ENCODE measurements at places on chromosomes 12 and 14. TPM values are rescaled to one million over a fixed set of nuclear protein-coding genes. Genes with fewer than 3 reads are reported as not detected.
A peak's percentile ranks its signal among the peaks of the same experiment; 100 is the strongest.

The DNAH10 gene
- total RNA-seq, result not detected

The PRICKLE1 gene
- total RNA-seq, result 5.1 TPM

The SVOP gene
- total RNA-seq, result not detected

The KRT78 gene
- 0.22 TPM for total RNA-seq

The SLC39A5 gene
- not detected for total RNA-seq

DNA sequence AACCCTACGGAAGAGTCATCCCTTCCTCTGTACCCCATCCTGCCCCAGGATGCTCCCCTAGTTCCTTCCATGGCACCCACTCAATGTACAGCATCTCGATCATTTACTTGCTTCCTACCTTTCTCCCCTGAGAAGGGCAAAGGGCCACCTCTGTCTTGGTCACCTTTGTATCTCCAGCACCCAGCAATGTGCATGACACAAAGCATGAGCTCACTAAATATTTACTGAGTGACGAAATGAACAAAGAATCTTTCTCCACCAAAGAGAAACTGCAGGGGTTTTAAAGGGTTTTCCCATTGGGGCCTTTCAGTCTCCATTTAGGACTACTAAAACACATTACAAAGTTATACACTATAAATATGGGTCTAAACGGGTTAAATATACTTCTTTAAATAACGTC lies 30.6 kb downstream of the ATG14 start:
- no peak for DNase-seq

DNA sequence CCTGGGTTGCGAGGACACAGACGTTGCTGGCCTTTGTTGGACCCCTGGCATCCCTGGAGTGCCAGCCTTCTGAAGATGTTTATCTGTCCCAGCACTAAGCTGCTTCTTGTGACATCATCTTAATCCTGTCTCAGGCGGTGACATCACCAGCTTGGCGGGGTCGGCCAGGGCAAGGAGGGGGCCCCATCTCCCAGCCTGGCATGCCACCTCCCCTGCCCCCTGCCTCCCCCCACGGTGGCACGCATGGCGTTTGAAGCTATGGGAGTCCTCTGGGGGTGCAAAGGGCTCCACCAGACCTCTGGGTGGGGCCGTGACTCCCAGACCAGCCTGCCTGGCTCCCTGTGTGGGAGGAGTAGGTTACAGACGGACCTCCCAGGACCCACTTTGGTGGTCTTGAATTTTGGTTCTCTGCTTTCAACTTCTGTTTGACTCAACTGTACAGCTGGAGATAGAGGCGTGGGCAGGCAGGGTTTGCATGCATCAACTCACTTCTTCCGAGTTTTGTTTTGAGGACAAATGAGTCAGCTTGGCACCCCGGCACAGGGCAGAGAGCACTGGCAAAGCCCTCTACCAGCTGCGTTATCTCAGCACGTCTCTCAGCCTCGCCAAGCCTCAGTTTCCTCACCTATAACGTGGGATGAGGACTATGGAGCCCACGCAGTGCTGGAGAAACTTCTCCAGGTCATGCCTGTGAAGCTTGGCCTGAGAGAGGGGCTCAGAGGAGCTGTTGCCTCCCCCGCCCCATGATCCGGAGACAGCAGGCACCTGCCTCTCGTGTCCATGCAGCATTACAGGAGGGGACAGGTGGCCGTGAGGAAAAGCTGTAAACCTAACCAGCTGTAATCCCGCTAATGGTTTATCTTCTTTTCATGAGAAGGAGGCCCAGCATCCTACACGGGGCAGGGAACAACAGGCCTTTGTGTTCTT lies 38.8 kb upstream of the EML1 start:
- peak; percentile 57 for DNase-seq

- DNase-seq, result no peak
Measured at GRCh38 chr14:64217308-64217707, 76.9 kb downstream of the ESR2 start.

DNA sequence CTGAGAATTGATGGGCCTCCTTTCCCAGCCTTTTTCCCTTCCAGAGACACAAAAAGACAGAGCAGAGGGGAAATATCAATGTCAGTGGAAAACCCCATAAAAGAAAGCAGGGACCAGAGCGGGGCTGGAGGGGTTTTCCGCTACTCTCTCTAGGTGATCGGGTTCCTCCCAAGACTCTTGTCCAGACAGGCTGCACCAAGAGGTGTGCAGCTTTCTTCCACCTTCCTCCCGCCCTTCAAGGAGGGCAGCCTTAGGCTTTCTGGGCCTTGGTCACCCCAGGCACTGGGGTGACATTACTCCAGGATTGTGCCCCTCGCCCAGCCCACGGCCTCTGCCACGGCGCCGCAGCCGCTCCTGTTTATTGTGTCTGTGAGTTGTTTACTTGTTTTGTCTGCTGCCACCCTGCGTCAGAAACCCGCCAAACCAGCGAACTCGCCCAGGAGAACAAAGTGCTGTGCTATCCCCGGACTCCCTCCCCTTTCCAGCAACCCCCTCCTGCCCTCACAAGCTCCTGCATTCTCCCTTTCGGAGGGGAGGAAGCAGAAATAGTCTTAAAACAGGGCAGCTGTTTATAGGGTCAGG lies 6.7 kb upstream of the HOXC6 start:
- no peak for DNase-seq

DNA sequence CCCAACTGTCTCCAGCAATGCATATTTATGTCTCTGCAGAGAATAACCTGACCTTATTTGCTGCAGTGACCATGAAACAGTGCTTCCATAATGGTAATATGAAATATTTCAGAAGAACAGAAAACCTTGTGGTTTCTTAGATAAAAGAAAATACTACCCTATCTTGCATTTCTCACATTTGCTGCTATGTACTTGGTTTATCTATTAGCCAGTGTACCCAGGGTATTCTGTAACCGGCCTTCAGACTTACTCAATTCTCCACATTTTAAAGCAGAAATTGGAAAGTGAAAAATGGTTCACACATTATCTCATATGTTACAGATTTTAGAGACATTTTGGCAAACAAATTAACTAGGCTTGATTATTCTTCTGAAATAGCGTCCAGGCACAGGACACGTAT lies 57.9 kb upstream of the CCDC91 start:
- DNase-seq, result no peak

- no peak for DNase-seq
Measured at GRCh38 chr12:26422839-26423398, 227.5 kb downstream of the SSPN start.

- peak; percentile 28 for DNase-seq
Measured at GRCh38 chr12:106918746-106919145, 37.0 kb upstream of the TMEM263 start.

- DNase-seq, result peak; percentile 41
Measured at GRCh38 chr14:33408291-33408690, 469.6 kb downstream of the NPAS3 start.

- DNase-seq, result no peak
Measured at GRCh38 chr12:1162081-1162760, 171.2 kb downstream of the ERC1 start.

GRCh38 chr12:28164644-28165275 lies 25.5 kb upstream of the CCDC91 start:
- peak; percentile 6 for DNase-seq

DNA sequence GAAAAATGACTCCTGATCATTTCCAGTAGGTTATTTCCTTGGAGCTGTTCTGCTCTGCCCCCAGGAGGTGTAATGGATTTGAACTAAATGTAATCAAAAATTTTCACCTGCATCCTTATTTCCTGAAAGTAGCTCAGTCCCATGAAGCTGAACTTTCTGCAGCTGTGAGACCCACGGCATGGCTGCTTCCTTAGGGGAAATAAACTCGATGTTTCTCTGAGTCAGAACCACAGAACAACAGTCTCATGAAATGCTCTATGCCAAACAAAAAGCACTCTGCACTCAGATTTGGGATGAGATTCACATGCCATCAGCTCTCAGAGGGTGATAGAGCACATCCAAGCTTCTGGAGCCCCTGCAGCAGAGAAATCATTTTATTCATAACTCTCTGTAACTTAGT lies 224.1 kb upstream of the PLEKHG7 start:
- no peak for DNase-seq
